ENCODE measurements at places on chromosomes 12 and 14. TPM values are rescaled to one million over a fixed set of nuclear protein-coding genes. Genes with fewer than 3 reads are reported as not detected.

The PIWIL1 gene
- not detected for total RNA-seq

The TEX52 gene
- total RNA-seq = not detected

DNA sequence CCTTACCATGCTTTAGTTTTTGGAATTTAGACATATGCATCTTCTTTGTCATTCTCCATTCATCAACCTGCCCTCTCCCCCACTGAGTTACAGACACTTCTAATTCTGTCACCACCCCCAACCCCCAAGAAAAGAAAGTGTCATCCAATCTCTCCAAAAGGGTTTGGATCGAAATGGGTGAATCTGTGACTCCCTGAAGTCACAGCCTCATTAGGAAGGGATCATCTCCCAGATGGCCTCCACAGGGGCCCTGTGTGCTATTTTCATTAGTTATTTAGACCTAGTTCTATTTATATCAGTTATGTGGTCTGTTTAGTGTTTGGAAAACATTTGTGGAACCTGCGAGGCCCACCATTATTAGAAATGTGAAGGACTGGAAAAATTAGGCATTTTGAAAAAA is 191.0 kb upstream of the ATP2B1 start:
- H3K27ac ChIP-seq = no peak overlapping the region
- H3K4me1 ChIP-seq = peaks cover 18% of the 10 kb centered on the region
- no peaks in the 10 kb centered on the region for H3K27me3 ChIP-seq
- no peaks in the 10 kb centered on the region for H3K36me3 ChIP-seq
- H3K4me3 ChIP-seq = no peak overlapping the region

- H3K4me1 ChIP-seq = peaks cover 8% of the 10 kb centered on the region
- peak overlapping the region; percentile 71 for H3K4me3 ChIP-seq
- no peaks in the 10 kb centered on the region for H3K27me3 ChIP-seq
- H3K27ac ChIP-seq = peak overlapping the region; percentile 98
- peak; percentile 39 for DNase-seq
These were observed 939 bp downstream of the NPC2 start for GRCh38 chr14:74491956-74492775.

DNA sequence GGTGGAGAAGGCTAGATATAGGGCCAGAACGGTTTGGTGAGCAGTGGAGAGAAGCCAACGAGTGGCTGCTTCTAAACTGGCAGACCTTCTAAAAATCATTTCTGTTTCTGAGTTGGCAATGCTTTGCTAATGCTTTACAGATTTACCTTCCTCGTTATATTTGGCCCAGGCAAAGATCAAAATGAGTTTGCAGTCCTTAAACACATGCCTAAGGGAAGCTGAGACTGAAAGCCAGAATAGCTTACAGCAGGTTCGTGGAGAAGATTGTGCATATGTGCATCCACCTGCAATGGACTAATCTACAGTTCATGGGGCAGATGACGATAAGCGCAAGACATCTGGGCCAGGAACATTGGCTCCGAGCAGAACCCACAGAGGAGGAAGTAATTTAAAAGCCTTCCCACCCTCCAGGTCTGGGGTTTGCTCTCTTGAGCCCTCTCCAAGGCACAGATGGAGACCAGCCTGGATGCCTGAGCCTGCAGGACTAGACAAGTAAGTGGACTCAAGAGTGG is 99.4 kb downstream of the NINJ2 start:
- no peak overlapping the region for H3K4me3 ChIP-seq
- H3K4me1 ChIP-seq = no peaks in the 10 kb centered on the region
- no peak for DNase-seq
- H3K27ac ChIP-seq = no peak overlapping the region
- H3K27me3 ChIP-seq = no peaks in the 10 kb centered on the region

The CFAP251 gene
- total RNA-seq = 3.8 TPM

GRCh38 chr12:68608191-68608590 is 2.5 kb upstream of the RAP1B start:
- no peak overlapping the region for H3K4me3 ChIP-seq
- H3K36me3 ChIP-seq = no peaks in the 10 kb centered on the region
- peaks cover 10% of the 10 kb centered on the region for H3K4me1 ChIP-seq
- H3K27ac ChIP-seq = no peak overlapping the region
- no peak for DNase-seq

The PYGL gene
- 59.0 TPM for total RNA-seq

GRCh38 chr12:96211988-96212387 is 17.8 kb downstream of the ELK3 start:
- H3K36me3 ChIP-seq = no peaks in the 10 kb centered on the region
- no peak overlapping the region for H3K27ac ChIP-seq
- no peak overlapping the region for H3K4me3 ChIP-seq
- no peak for DNase-seq
- H3K4me1 ChIP-seq = no peaks in the 10 kb centered on the region
- H3K27me3 ChIP-seq = no peaks in the 10 kb centered on the region

The P2RX2 gene
- not detected for total RNA-seq

The ST8SIA1 gene
- total RNA-seq = 10.1 TPM

The RHOJ gene
- total RNA-seq = 0.18 TPM

DNA sequence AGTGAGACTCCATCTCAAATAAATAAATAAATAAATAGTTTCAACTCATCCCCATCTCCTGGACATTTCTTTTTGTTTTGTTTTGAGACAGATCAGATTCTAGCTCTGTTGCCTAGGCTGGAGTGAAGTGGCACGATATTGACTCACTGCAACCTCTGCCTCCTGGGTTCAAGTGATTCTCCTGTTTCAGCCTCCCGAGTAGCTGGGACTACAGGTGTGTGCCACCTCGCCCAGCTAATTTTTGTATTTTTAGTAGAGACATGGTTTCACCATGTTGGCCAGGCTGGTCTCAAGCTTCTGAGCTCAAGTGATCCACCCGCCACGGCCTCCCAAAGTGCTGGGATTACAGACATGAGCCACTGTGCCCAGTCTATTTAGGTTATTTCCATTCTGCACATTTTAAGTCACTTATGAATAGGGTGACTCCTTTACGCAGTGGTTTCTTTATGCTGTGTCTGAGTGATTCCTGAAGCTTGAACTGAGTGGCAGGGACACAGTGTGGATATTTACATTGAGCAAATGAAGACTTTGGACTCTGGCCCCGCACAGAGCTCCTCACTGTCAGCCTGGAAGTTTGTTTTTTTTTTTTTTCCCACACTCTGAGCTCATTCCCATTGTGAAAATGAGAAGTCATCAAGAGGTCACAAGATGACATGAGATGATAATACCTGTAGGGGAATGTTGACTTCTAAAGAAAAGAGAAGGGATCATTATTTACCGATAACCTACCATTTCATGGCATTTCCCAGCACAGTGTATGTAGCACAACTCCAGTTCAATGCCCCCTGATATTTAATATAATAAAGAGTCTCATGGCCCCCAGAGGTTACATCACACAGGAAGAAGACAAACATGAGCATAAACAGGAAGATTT is 72.6 kb downstream of the TBX3 start:
- H3K4me3 ChIP-seq = no peak overlapping the region
- H3K27me3 ChIP-seq = no peaks in the 10 kb centered on the region
- H3K27ac ChIP-seq = no peak overlapping the region
- H3K4me1 ChIP-seq = no peaks in the 10 kb centered on the region
- no peaks in the 10 kb centered on the region for H3K36me3 ChIP-seq

- no peaks in the 10 kb centered on the region for H3K4me1 ChIP-seq
- no peak overlapping the region for H3K27ac ChIP-seq
- no peak overlapping the region for H3K4me3 ChIP-seq
- no peaks in the 10 kb centered on the region for H3K27me3 ChIP-seq
- no peak for DNase-seq
- peaks cover 3% of the 10 kb centered on the region for H3K36me3 ChIP-seq
These were observed 15.2 kb downstream of the DCAF4 start for GRCh38 chr14:72941286-72941985.

The RFX4 gene
- not detected for total RNA-seq

GRCh38 chr12:71584356-71584755 is 79.3 kb downstream of the ZFC3H1 start:
- no peak for DNase-seq
- no peak overlapping the region for H3K4me3 ChIP-seq
- no peaks in the 10 kb centered on the region for H3K27me3 ChIP-seq
- H3K4me1 ChIP-seq = no peaks in the 10 kb centered on the region
- H3K36me3 ChIP-seq = no peaks in the 10 kb centered on the region

GRCh38 chr12:120241561-120242274 is 23.8 kb downstream of the PXN start:
- H3K36me3 ChIP-seq = no peaks in the 10 kb centered on the region
- H3K27me3 ChIP-seq = no peaks in the 10 kb centered on the region
- peaks cover 36% of the 10 kb centered on the region for H3K4me1 ChIP-seq
- no peak overlapping the region for H3K4me3 ChIP-seq
- no peak for DNase-seq

- no peaks in the 10 kb centered on the region for H3K36me3 ChIP-seq
- no peak overlapping the region for H3K4me3 ChIP-seq
- H3K27me3 ChIP-seq = no peaks in the 10 kb centered on the region
- no peak overlapping the region for H3K27ac ChIP-seq
These were observed 158.3 kb upstream of the PRKD1 start for GRCh38 chr14:30085943-30086342.

- no peaks in the 10 kb centered on the region for H3K36me3 ChIP-seq
- H3K4me1 ChIP-seq = peaks cover 47% of the 10 kb centered on the region
- DNase-seq = no peak
- no peak overlapping the region for H3K4me3 ChIP-seq
- H3K27ac ChIP-seq = peak overlapping the region; percentile 32
- H3K27me3 ChIP-seq = no peaks in the 10 kb centered on the region
These were observed 68.0 kb downstream of the MED13L start for GRCh38 chr12:116209503-116209902.

- H3K4me3 ChIP-seq = no peak overlapping the region
- H3K4me1 ChIP-seq = no peaks in the 10 kb centered on the region
- H3K27ac ChIP-seq = no peak overlapping the region
- no peaks in the 10 kb centered on the region for H3K36me3 ChIP-seq
These were observed 244.1 kb downstream of the AEBP2 start for GRCh38 chr12:19683178-19683927.

GRCh38 chr12:26750531-26751175 is 82.3 kb downstream of the ITPR2 start:
- DNase-seq = no peak
- H3K36me3 ChIP-seq = no peaks in the 10 kb centered on the region
- H3K27me3 ChIP-seq = no peaks in the 10 kb centered on the region
- no peak overlapping the region for H3K27ac ChIP-seq

DNA sequence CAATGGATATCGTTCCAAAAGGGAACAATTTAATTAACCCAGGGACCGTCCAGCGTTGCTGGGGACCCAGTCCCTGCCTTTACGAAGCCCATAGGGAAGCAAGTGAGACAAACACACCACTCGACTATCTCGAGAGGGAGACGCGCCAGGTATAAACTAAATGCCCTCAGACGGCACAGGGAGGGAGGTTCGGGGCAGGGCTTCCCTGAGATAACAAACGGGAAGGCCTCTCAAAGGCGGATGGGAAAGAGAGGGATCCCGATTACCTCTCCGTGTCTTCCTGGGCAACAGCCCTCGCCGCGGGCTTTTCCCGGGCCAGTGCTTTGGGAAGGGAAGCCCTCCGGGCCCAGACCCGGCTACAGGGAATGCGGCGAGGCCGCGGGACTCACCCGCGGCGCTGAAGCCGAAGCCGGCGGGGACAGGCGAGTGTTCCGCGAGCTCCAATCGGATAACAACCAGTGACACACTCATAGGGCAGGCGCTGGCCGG is 390 bp downstream of the BRAP start:
- H3K4me3 ChIP-seq = peak overlapping the region; percentile 95
- DNase-seq = no peak
- peak overlapping the region; percentile 89 for H3K27ac ChIP-seq
- H3K36me3 ChIP-seq = peaks cover 24% of the 10 kb centered on the region
- H3K27me3 ChIP-seq = no peaks in the 10 kb centered on the region

The MYO1H gene
- total RNA-seq = 0.21 TPM

DNA sequence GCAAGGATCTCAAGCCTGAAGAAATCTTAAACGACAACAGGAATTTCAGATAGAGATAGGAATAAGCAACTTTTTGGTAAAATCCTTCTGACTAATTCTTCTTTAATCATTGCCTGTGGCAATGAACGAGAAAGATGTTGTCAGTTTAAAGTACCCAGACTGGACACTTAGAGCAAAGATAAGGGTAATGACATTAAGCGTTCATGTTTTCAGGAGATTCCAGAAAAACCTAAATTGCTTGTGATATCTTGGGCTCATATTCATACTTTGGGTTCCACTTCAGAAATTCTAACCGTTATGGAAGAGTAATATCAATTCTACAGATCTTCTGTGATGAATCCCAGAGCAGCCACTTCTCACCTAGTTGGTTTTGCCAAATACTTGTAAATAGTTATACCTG is 73.7 kb upstream of the RHOJ start:
- no peak for DNase-seq
- H3K27me3 ChIP-seq = no peaks in the 10 kb centered on the region
- no peaks in the 10 kb centered on the region for H3K4me1 ChIP-seq
- H3K4me3 ChIP-seq = no peak overlapping the region
- H3K27ac ChIP-seq = no peak overlapping the region

The CCDC63 gene
- total RNA-seq = not detected

DNA sequence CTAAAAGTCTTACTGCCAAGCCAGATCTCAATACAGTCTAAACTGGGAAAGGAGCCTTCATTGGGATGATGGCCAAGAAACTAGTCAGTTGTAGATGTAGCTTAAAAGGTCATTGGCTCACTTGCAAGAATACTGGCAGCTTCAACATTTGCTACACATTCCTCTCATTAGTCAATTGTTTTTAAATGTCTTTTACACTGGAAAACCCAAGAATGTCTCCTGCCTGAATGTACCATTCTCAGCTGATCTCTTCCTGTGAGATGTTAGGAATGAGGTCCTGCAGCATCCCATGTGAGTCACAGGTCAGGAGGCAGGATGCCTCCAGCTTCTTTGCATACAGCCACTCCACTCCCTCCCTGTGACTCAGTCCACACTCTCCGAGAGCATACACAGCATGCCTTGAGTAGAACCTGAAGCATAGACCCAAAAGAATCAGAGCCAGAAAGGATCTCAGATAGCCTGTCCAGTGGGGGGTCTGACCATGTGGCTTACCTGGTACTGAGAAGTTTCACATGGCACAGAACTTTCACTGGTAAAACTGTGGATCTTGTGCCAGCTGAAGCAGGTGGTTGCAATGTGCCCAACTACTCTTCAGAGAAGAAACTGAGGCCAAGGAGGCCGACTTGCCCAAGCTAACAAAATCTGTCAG is 56.0 kb upstream of the HECTD1 start:
- no peaks in the 10 kb centered on the region for H3K4me1 ChIP-seq
- H3K36me3 ChIP-seq = no peaks in the 10 kb centered on the region
- no peaks in the 10 kb centered on the region for H3K27me3 ChIP-seq
- peak; percentile 98 for DNase-seq

- H3K4me1 ChIP-seq = peaks cover 13% of the 10 kb centered on the region
- DNase-seq = no peak
- no peaks in the 10 kb centered on the region for H3K36me3 ChIP-seq
- H3K27me3 ChIP-seq = peaks cover 5% of the 10 kb centered on the region
- no peak overlapping the region for H3K4me3 ChIP-seq
- H3K27ac ChIP-seq = no peak overlapping the region
These were observed 8.0 kb downstream of the CLMN start for GRCh38 chr14:95311752-95312151.

GRCh38 chr12:33376153-33376552 is 63.5 kb downstream of the SYT10 start:
- H3K36me3 ChIP-seq = no peaks in the 10 kb centered on the region
- no peak overlapping the region for H3K27ac ChIP-seq
- DNase-seq = no peak
- H3K27me3 ChIP-seq = no peaks in the 10 kb centered on the region
- H3K4me3 ChIP-seq = no peak overlapping the region
- peaks cover 15% of the 10 kb centered on the region for H3K4me1 ChIP-seq
